HS-5 (cell line): ENCODE measurements at places on chromosomes 6 and 20.

GRCh38 chr20:62704341-62704948, 4.2 kb upstream of the NTSR1 start:
- peak; percentile 64 for DNase-seq

DNA sequence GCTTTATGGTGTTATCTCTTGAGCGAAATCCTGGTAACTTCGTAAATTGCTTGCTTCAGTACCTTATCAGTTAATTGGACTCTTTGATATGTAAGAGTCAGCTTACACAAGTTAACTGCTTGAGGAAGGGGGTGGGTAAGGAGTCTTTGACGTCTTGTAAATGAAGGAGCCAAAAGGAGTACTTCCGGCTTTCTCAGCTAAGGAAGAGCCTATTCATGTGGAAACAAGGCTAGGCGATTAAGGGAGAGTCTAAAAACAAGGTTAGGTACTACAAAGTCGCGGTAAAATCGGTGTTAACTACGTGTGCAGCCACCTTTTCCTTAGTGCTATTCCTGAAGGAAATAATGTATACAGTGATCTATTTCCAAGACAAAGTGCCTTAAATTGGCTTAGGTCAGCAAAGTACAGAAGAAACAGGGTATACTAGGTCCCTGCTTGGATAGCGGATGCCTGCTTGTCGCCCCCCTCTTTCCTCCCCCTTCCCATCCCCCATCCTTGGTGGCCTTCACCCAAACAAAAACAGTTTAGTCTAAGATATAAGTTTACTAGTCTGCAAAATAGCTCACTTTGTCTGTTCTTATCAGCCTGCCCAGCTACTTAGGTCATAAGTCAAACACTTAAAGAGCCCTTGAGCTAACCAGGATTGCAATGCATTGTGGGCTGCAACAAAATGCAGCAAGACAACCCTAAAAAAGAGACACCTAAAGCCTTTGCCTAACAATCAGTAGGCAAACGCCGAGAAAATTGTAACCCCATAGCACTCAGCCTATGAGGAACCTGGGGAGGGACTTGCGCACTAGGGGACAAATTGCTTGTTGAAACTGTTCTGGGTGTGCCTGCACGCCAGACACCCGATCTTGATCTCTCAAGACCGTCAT, 147.3 kb downstream of the TRIM27 start:
- no peak for DNase-seq

DNA sequence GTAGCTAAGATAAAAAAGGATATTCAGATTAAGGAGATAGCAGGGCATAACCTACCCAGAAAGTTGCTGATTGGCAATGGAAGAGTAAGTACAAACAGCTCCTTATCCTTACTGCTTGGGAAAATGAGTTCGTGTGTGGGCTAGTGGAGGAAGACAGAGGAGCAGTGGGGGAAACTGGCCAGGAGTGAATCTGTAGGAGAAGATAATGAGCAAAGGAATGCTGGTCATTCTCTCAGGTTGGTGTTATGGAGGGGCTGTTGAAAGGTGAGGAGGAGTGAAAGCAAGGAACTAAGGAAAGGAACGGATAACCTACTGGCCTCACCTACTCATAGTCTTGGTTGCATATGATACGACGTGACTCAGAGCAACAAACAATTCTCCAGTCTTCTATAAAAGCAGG, 7.3 kb upstream of the GJB7 start:
- DNase-seq, result no peak

GRCh38 chr6:107653183-107653580, 163.3 kb downstream of the SOBP start:
- no peak for DNase-seq
